ENCODE measurements at places on chromosomes 16 and 17.

GRCh38 chr17:1422885-1423284 lies 22.9 kb upstream of the YWHAE start:
- peak overlapping the region; percentile 58 for H3K27ac ChIP-seq
- peaks cover 20% of the 10 kb centered on the region for H3K4me1 ChIP-seq
- peaks cover 51% of the 10 kb centered on the region for H3K36me3 ChIP-seq
- H3K27me3 ChIP-seq, result no peaks in the 10 kb centered on the region
- no peak for DNase-seq
- no peak overlapping the region for H3K4me3 ChIP-seq

DNA sequence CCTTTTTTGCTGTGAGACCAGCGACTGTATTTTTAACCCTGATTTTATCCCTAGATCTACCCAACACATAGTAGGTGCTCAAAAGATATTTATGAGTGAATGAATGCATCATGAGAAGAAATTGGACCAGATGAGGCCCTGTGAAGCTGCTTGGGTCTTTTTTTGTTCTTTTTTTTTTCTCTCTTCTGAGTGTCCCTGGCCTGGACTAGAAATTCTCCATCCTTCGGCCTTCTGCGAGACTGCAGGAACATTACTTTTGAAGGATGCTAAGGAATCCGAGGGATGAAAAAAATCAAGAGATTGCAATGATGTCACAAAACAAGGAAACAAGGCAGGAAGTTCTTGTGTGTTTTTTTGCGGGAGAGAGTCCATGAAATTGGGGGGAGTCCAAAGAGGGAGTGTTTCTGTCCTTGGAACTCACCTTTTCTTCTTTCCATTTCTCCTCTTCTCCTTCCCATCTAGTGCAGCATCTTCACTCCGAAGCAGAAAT lies 560 bp upstream of the RUSF1 start:
- no peak for DNase-seq
- peak overlapping the region; percentile 95 for H3K27ac ChIP-seq
- H3K27me3 ChIP-seq, result peaks cover 26% of the 10 kb centered on the region
- peaks cover 25% of the 10 kb centered on the region for H3K4me1 ChIP-seq
- H3K4me3 ChIP-seq, result peak overlapping the region; percentile 89

DNA sequence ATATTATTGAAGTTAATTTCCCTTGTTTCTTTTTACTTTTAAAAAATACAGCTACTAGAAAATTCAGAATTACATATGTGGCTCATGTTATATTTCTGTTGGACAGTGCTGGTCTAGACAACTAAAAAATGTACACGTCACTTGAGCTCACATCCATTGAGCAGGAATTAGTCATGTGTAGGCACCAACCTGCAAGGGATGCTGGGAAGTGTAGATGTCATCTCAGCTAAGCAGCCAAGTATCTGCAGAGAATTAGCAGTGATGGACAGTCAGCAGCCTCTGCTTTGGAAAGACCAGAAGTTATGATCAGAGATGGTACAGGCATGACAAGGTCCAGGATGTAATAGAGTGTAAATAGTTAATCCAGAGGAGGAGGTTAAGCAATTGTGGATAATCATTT lies 87.1 kb upstream of the HS3ST2 start:
- peaks cover 26% of the 10 kb centered on the region for H3K27me3 ChIP-seq
- H3K27ac ChIP-seq, result no peak overlapping the region
- H3K36me3 ChIP-seq, result no peaks in the 10 kb centered on the region
- no peaks in the 10 kb centered on the region for H3K4me1 ChIP-seq
- no peak overlapping the region for H3K4me3 ChIP-seq

DNA sequence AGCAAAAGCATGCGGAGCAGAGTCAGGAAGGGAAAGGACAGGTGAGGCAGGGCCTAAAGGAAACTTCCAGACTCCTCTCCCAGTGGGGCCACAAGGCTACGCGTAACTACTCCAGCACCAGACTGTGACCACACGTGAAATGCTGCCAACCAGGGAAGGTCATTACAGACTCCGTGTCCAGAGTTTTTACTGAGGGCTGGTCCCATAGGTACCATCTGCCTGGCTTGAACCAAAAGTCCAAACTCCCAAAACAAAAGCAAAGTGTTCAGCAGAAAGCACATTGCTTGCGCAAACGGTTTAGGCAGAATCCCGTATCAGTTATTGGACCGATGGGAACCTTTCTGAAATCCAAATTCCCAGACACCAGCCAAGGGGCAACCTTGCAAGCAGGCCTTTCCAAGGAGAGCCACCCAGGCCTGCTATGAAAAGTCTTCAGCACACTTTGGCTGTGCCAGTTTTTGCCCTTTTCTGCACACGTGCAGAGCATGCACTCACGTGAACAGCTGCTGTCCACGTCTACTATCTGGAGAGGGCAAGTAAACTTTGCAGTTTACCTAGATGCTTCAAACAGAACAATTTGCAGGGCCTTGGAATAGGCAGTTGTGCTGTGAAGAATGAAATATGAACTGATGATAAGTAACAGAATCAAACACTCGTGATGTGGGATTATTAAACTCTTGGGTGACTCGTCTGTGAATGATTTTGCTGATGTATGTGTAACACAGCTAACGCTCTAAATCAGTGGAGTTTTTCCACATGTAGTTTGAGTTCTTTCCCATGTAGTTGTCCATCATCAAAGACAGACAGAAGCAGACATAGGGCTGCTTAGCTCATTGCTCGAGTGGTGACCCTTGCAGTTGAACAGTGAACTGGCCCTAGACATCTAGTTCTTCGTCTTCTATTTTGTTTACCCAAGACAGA lies 58.1 kb upstream of the CRISPLD2 start:
- peaks cover 72% of the 10 kb centered on the region for H3K36me3 ChIP-seq
- no peak for DNase-seq
- H3K4me3 ChIP-seq, result no peak overlapping the region
- no peaks in the 10 kb centered on the region for H3K4me1 ChIP-seq
- H3K27ac ChIP-seq, result peak overlapping the region; percentile 18

DNA sequence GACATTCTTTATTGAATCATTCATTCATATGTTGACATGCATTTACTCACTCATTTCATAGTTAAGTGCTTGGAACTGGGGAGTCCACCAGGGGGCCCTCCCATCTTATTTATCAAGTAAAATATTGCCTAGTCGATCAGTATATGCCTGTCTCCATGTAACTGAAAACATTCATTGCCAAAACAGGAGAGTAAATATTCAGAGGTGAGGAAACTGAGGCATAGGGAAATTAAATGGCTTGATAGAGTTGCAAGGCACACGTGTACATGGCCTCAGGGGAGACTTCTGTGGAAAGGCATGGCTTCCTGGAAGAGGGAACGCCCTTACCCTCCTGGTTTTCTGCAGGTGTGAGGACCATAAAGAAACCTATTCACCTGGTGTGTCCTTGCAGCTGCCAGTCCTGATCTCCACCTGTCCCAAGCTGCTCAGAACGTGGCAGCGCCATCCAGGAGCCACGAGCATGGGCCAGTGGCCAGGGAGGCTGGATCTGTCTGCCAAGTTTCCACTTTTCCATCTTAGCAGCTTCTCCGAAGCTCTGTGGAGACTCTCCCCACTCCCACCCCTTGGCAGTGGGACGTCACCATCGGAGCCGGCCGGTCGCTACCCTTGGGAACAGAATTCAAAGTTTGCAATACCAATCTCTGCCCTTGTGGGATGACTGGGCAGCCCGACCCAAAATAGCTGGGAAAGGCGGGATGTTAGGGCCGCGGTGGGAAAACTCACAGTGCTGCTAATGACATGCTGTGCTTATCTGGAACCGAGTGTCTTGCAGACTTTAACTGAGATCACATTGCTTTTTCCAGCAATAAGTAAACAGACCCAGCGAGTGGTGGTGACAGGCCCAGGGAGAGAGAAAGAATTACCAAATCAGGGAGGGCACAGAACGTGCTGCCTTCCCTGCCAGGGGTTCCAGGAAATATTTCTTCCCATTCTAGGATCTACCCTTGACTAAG lies 4.1 kb upstream of the C1QTNF1 start:
- H3K27ac ChIP-seq, result no peak overlapping the region
- peaks cover 68% of the 10 kb centered on the region for H3K27me3 ChIP-seq
- H3K36me3 ChIP-seq, result no peaks in the 10 kb centered on the region
- peaks cover 27% of the 10 kb centered on the region for H3K4me1 ChIP-seq
- DNase-seq, result no peak

Data from nephron progenitor cell (in vitro differentiated cells).